GM13976 (cell line): ENCODE measurements at places on chromosomes 6 and 20.
A peak's percentile ranks its signal among the peaks of the same experiment; 100 is the strongest.

DNA sequence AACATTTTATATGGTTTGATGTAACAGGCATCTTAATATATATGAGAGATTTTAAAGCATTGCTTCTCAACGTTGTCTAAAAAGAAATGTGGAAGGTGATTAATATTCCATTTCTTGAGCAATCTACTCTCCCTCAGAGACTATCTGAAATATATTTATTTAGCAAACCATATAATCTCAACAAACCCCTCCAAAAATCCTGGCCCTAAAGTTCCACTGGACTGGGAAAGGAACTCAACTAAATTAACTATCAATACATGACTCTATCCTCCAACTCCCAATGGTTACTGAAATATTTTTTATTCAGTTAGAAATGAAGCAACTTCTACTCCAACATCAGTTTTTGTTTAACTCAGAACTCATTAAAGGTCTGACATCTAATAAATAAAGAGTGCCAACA is 6.3 kb downstream of the TASP1 start:
- no peak for DNase-seq

DNA sequence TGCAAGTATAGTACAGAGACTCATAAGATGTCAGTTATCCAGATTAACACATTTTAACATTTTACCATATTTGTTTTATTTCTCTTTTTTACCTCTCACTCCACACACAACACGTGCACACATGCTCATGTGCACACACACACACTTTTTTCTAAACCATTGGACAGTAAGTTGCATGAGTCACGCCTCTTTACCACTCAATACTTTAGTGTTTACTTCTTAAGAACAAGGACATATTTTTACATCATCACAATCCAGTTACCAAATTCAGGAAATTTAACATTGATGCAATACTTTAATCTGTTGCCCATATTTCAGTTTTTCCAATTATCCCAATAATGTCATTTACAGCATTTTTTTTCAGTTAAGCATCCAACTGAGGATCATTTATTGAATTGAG is 109.0 kb downstream of the RIN2 start:
- DNase-seq = no peak

DNA sequence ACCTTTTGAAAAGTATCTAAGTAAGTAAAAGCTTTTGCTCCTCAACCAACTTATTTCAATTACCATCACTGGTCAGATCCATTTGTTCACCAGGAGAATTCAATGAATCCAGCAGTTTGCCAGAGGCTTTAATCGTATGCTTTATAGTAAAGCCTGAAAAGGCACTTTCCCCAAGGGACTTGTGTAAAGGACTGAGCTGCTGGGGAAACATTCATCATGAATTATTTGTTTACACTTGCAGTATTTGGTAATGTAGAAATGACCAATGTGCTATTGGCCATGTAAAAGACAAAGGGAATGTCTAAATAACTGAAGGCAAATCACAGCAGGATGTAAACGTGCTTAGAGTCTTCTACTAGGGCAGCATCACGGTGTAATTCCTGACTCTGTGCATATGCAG is 471.4 kb downstream of the ADGRB3 start:
- no peak for DNase-seq

DNA sequence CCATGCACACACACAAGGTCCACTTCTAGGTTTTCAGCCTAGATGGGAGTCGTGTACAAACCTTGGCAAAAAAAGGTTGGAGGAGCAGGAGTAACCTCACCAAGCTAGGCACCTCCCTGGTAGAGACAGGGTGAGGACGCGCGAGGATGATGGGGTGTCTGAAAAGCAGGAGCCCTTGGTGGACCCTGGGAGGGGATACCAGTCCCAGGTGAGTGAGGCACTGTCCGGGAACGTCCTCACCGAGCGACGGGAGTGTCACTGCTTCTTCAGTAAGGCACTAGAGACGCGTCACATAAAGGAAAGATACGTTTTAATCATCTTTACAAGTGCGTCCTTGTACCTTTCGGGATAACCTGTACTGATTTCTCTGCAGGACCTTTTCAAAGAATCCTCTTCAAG is 29.4 kb upstream of the ZBP1 start:
- DNase-seq = peak; percentile 11

DNA sequence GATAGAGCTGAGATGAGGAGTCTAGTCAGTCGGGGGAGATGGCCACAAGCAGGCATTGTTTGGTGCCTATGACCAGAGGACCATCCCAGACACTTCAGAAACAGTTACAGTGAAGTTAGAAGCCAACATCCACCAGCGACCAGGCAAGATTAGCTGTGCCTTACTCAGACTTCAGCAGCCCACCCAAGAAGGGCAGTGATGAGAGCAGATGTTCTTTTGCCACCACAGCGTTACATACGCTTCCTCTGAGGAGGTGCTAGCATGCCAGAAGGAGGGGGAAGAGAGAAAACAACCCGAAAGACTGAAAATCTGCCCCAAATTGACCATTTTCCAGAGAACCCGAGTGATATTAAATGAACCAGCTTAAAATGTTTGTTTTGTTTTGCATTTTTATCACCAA is 186.8 kb downstream of the PRL start:
- DNase-seq = no peak

- DNase-seq = no peak
These were observed 5.7 kb downstream of the VTA1 start for GRCh38 chr6:142152746-142153145.

DNA sequence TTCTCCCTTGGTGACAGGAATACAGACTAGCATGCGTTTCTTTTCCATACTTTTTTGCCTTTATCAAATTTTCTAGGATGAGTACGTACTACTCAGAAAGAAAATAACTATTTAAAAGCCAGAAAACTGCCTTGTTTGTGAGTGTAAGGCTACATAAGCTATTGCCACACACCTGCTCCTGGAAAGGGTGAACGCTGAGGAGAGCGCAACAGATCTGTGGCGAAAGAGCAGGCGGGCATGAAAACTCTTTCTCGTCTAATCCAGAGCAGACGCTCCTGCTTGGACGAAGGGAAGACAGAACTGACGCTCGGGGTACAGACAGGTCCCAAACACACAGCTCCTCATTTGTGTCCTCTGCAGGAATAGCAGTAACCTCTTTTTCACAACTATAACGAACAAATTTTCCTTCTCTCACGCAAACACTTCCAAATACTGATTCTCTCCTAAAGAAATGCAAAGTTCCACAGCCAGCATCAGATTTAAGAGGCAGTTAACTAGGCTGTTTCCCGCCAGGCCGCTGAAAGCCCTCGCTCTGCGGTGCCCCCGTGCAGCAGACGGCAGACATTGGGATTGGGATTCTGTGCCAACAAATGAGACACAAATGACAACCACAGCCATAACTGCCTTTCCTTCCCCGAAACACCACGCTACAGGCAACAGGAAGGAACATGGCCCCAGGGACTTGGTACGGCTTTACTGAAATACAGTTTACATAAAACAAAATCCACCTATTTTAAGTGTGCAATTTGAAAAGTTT is 20.0 kb downstream of the TAF4 start:
- no peak for DNase-seq

GRCh38 chr20:63064310-63064709 is 57.5 kb upstream of the BHLHE23 start:
- DNase-seq = no peak

DNA sequence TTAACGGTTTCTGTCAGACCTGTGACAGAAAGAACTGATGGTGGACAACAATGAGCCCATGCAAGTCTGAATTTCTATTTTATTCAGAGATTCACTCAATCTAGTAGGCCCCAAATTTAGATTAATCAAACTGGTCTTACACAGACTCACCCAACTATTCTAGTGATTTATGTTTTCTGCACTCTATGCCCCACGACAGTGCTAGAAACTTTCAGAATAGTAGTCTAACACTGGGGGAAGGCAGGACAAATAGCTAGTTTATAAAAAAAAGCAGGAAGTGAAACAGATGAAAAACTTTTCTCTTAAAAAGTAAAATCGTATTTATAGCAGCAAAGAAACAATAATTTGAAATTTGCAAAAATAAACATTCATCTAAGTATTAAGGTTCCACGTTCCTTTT is 5.0 kb downstream of the TCP11 start:
- DNase-seq = no peak

GRCh38 chr20:52926505-52926904 is 45.7 kb upstream of the TSHZ2 start:
- no peak for DNase-seq

DNA sequence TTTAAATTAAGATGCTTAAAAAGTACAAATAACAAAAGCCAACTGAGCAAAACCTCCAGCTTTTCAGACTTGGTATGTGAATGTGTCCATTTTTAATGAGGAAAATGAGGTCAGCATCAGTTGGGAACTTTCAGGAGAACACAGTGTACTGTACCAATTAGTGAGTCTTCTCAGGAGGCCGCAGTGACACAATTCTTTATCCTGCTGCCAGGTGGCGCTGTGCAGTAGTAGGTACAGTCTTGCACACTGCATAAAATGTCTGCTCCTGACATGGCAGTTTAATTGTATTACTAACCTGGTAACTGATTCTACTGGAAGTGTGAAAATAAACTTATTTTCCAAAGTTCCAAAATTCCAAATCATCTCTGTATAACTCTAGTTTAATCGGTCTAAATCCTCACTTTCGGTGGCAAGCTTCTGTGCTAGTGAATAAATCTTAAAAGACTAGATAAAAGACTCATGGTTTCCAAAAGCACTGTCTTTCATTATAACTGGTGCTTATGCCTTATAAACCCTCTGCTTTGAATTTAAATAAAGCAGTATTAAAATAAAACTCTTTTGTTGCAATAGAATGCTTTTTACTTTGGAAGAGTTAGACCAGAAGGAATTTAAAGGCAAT is 214.8 kb upstream of the MMS22L start:
- peak; percentile 15 for DNase-seq

DNA sequence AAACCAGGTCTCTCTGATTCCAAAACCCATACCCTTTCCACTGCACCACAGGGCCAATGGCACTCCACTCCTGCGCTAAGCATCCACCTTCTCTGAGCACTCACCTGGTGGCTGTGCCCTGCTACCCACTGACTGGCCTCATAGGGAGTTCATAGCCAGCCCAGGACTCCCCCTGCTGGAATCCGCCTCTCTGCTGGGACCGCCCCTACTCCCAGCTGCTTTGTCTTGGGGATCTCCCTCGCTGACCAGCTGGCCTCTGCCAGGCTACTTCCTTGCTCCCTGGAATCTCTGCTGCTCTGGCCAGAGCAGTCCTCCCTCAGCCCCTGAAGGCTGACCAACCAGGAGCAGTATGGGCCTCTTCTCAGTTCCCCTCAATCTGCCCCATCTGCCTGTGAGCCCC is 129.7 kb downstream of the FAXC start:
- DNase-seq = peak; percentile 35

GRCh38 chr6:88983532-88983931 is 20.1 kb upstream of the RNGTT start:
- no peak for DNase-seq

DNA sequence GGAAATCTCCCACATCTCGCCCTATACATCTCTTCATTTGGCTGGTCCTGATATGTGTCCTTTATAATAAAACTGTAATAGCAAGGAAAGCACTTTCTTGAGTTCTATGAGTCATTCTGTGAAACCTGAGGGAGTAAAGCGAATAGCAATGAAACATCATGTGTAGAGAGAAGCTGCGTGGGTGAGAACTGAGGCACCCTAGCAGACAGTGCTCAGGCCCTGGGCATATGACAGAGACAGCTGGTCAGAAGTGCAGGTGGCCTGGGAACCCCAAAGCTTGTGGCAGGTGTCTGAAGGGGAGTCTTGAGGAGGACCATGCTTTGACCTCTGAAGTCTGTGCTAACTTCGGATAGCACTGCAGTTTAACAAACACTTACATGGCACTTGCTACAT is 1.3 kb upstream of the BLOC1S5 start:
- DNase-seq = peak; percentile 53

- no peak for DNase-seq
These were observed 52.2 kb upstream of the BTN3A2 start for GRCh38 chr6:26312501-26313397.
